ENCODE measurements at places on chromosomes 1 and 21. TPM values are rescaled to one million over a fixed set of nuclear protein-coding genes. Genes with fewer than 3 reads are reported as not detected.

DNA sequence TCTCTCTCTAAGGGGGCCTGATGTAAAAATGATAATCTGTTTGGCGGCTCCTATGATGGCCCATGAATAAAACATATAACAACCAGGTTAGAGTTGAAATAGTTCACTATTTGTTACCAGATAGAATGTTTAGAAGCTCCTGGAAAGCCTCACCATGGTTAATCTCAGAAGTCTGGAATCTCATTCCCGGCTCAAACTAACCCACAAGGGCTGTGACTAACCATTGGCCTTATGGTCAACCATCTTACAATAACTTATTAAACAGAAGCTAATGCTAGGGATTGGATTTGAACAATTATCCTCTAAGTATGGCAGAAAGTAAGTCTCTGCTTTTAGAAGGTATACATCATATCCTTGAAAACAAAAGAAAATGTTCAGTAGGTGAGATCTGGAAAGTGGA lies 134.1 kb upstream of the ADGRL2 start:
- no peak for DNase-seq

STK40 gene
- total RNA-seq = 17.9 TPM

KRTAP10-7 gene
- total RNA-seq = 0.99 TPM

- no peak for DNase-seq
Observed at GRCh38 chr1:68590473-68590872, 93.6 kb upstream of the DEPDC1 start.

KCNAB2 gene
- total RNA-seq = 5.0 TPM

DNA sequence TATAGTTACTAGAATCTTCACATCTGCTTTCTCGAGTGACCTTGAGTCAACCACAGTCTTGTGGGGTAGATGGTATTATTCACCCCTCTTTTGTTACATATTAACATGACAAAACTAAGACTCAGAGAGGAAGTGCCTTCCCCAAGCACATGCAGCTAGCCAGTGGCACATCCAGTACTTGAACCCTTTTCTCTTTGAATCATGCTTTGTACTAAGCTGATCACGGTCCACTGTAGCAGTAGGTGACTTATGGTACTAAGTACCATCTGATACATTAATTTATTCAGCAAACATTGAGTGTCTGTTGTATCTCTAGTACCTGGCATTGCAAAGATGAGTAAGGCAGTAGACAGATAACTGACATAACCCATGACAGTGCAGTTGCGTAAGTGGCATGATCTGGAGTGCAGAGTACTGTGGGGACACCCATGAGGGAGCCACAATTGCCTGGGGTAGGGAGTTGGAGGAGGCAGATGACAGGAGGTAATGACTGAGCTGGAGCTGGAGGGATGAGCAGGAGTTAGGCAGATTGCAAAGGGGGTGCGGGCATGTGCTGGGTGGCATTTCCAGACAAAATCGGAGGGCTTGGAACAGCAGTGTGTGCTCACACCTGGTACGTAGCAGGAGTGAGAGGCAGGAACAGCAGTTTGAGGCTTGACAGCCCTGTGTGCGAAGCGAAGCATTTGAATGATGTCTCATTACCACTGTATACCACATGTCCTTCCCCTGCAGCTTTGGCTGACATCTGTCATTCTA lies 29.8 kb downstream of the UCK2 start:
- DNase-seq = no peak

PTGFR gene
- 28.6 TPM for total RNA-seq

- DNase-seq = no peak
Observed at GRCh38 chr1:66397192-66397591, 136.8 kb upstream of the SGIP1 start.

- DNase-seq = no peak
Observed at GRCh38 chr1:27993241-27993640, 33.5 kb downstream of the XKR8 start.

LCE1A gene
- total RNA-seq = 1.7 TPM

BEST4 gene
- total RNA-seq = 0.10 TPM

FALEC gene
- not detected for total RNA-seq

FMO5 gene
- 3.1 TPM for total RNA-seq

DNA sequence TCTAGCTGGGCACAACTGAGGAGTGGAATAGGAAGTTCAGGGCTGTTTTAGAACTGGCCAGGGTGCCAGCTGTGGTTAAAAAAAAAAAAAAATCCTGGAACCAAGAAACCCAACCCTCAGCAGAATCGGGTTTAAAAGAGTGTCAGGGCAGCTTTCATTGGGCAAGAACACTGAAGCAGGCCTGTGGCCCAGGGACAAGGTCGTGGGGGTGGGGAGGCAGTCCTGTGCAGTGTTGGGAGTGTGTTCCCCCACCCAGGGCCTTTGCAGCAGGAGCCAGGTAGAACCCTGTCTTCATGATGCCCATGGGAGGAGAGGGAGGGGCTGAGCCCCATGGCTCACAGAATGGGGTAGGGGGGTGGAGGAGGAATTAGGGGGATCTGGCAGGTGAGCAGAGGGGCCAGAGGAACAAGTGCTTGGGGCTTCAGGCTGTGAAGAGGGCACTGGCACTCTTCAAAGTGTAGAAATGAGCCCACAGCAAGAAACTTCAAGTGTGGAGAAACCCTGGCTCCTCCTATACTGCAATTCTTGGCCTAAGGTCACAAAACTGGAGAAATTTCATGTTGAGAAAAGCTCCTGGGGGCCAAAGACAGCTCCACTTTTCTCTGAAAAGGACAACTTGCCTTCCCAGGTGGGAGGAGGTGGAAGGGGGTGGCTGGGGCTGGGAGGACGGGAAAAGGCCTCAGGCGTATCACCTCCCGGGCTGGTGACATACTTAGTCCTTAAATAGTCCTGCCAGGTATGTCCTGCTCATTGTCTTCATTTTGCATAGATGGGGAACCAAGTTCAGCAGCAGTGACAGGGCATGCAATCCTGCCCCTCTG lies 39.3 kb downstream of the KIAA1614 start:
- DNase-seq = no peak

DNA sequence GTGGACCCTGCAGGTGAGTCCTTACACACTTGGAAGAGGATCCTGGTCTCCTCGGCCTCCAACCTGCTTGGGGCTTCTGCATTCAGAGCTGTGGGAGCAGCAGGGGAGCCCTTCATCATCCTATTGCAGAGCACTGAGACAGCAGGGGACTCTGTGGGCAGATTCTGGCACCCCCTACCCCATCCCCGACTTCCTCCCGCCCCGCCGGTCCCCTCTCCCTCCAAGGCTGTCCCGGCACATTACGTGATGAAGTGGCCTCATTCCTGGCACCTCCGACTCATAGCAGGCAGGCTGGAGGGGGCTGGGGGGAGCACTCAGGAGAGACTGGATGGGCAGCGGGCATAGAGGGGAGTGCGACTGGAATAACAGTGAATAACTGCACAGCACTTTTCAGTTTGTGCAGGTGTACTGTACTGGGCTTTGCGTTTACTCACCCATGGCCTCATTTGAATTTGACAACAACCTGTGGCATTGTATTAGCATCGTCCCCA lies 394.1 kb downstream of the MATN1 start:
- DNase-seq = no peak

DNA sequence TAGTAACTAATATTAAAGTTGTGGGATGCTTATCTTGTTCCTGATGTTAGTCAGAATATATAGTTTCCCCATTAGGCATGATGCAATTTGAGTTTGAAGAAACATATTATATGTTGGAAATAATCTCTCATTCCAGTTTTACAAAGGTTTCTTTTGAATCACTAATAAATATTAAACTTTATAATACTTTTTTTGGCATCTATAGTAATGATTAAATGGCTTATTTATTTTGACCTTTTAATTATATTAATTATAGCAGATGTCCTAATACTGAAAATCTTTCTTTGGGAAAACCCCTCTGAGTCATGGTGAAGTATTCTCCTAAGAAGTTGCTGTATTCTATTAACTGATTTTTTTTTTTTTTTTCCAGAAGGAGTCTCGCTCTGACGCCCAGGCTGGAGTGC lies 28.5 kb upstream of the PTGS2 start:
- no peak for DNase-seq

DNA sequence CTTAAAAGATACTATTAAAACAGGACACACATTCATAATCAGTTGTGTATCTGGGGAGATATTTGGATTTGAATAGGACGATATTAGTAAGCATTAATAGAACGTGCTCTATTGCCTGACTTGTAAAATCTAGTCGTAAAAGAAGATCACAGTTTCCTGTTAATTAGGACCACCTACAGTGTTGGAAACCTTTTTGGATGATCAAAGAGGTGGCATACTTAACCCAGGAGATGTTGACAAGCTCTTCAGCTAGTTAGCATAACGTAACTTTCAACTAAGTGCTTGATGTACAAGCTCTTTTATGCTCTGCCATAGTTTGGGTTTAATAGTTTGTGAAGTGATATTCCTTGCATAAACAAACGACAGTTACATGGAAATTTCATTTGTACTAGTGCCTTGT lies 293.3 kb upstream of the NR5A2 start:
- no peak for DNase-seq

DNA sequence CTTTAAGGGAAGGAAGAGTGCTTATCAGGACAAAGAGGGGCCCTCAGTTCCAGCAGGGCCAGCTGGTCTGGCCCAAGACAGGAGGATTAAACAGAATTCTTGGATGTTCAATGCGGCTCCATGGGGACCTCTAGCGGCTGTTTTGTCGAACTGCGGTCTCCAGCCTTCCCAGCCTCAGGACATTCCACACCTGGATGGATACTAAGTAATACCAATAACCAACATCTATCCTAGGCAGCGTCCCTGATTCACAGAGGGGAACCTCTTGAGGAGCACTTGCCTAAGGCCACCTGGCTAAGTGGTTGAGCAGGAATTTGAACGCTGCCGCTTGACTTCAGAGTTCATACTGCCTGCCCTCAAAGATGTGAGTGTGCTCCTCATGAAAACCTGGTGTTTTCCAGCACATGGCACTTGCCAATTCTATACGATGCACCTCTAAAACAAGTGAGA lies 15.5 kb upstream of the CD247 start:
- DNase-seq = peak; percentile 37

- no peak for DNase-seq
Observed at GRCh38 chr1:186429017-186429416, 31.9 kb downstream of the PDC start.

USP33 gene
- 124 TPM for total RNA-seq

RRP1B gene
- 14.2 TPM for total RNA-seq

ARF1 gene
- 120 TPM for total RNA-seq

F13B gene
- total RNA-seq = not detected

GRCh38 chr1:57835620-57836019 lies 411.8 kb upstream of the DAB1 start:
- no peak for DNase-seq

DNA sequence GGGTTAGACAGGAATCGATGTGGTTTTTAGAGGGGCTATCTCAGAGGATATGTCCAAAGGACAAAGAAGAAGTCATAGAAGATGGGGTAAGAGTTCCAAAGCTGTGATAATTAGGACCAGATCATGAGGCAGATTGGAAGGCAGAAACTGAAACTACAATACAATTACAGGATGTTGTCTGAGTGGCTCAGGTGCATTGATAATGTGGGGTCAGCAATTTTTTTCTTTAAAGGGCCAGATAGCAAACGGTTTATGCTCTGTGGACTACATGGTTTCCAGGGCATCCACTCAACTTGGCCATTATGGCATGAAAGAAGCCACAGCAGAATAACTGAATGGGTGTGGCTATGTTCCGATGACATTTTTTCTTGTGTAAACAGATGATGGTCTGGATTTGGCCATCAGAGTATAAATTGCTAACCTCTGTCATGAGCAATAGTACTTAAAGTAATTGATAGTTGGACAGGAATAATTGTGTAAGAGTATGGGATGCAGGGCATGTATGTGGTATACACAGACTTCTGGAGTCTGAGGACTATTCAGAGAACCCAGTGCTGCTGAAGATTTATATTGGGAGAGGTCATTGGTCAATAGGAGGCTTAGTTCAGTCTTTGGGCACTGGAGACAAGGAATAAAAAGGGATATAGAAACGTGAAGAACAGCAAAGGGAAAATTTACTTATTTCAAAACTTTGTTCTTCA lies 198.4 kb upstream of the ADGRL4 start:
- DNase-seq = no peak

DNA sequence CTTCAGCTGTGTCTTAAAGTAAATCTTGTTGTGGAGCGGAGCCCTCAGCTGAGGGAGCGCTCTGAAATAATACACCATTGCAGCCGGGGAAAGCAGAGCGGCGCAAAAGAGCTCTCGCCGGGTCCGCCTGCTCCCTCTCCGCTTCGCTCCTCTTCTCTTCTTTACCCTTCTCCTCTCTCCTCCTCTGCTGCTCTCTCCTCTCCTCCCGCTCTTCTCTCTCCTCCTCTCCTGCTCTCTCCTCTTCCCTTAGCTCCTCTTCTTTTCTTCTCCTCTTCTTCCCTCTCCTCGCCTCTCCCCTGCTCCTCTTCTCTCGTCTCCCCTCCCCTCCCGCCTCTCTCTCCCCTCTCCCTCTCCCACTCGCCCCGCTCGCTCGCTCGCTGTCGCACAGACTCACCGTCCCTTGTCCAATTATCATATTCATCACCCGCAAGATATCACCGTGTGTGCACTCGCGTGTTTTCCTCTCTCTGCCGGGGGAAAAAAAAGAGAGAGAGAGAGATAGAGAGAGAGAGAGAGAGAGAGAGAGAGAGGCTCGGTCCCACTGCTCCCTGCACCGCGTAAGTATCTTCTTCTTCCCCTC lies at the start of gene PROX1:
Gene PROX1, plus strand, starts transcription at position 47 of the 580 bp plus-strand sequence. CDS start 8,563 bp downstream, outside the sequence.
- peak; percentile 95 for DNase-seq

DNA sequence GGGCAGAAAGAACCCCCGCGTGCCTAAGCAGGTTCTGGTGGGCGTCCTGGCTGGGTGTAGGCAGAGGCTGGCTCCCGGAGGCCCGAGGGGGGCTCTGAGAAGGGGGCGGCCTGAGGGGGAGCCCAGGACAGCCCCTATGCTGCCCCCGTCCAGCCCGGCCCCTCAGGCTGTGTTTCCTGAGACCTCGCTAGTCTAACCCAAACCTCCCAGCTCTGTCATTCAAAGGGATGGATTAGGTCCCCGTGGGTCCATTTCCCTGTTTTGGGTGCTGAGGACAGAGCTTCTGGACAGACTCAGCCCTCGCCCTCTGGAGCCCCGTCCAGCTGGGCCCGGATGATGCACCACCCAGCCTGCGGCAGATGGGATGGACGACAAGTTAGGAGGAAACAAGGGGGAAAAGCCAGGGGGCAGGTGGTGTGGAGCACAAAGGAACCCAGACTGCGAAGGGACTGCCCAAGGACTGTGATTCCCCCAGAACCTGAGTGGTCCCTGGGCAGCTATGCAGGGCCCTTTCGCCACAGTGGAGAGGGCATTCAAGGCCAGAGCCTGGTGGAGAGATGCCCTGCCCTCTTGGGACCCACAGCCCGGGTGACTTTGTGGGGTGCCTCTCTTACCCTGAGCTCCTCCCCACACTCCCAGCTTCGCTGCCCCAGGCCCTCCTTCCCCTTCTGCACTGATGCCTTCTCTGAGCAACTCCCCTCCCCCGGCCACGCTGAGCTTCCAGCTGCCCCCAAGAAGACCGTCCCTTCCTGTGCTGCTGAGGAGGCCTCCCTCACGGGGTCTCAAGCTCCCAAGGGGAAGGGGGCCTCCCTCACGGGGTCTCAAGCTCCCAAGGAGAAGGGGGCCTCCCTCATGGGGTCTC lies 2.8 kb downstream of the HES4 start:
- no peak for DNase-seq

- DNase-seq = peak; percentile 70
Observed at GRCh38 chr1:12546771-12547585, 71.0 kb downstream of the DHRS3 start.
